ENCODE measurements at places on chromosomes 4 and X.

- no peak for DNase-seq
Observed at GRCh38 chr4:41305476-41305875, 48.7 kb downstream of the UCHL1 start.

GRCh38 chr4:149534779-149535178 is 280.9 kb downstream of the IQCM start:
- no peak for DNase-seq

- peak; percentile 31 for DNase-seq
Observed at GRCh38 chr4:101348367-101348827, 1.1 kb upstream of the PPP3CA start.

DNA sequence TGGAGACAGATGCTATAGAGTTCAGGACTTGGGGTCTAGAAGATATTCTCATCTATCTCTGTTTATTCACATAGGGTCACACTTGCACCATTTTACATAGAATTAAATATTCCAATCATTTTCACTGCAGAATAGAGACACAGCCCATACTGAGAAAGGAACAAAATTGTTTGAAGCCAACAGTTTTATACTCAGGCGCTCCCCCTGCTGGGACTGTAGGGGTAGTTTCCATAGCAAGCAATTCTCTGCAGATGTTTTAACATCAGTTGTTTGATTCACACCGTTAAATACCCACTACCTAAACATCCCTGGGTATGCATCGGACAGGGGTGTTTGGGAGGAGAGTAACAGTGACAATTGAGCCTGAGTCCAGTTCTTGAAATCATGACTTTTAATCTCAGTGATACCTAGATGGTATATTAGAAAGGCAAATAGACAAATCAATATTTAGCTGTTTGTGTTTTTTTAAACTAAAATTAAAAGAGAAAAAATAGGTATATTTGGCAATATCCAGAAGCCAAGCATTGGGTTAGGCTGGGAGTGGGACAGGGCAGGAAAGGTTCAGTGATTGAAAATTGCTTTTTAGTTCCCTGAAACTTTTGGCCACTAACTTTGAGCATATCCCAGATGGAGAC is 33.8 kb downstream of the LONRF3 start:
- DNase-seq, result no peak

- DNase-seq, result no peak
Observed at GRCh38 chr4:183469936-183470335, 25.5 kb downstream of the CDKN2AIP start.

- no peak for DNase-seq
Observed at GRCh38 chr4:85005865-85006377, 39.4 kb upstream of the WDFY3 start.

DNA sequence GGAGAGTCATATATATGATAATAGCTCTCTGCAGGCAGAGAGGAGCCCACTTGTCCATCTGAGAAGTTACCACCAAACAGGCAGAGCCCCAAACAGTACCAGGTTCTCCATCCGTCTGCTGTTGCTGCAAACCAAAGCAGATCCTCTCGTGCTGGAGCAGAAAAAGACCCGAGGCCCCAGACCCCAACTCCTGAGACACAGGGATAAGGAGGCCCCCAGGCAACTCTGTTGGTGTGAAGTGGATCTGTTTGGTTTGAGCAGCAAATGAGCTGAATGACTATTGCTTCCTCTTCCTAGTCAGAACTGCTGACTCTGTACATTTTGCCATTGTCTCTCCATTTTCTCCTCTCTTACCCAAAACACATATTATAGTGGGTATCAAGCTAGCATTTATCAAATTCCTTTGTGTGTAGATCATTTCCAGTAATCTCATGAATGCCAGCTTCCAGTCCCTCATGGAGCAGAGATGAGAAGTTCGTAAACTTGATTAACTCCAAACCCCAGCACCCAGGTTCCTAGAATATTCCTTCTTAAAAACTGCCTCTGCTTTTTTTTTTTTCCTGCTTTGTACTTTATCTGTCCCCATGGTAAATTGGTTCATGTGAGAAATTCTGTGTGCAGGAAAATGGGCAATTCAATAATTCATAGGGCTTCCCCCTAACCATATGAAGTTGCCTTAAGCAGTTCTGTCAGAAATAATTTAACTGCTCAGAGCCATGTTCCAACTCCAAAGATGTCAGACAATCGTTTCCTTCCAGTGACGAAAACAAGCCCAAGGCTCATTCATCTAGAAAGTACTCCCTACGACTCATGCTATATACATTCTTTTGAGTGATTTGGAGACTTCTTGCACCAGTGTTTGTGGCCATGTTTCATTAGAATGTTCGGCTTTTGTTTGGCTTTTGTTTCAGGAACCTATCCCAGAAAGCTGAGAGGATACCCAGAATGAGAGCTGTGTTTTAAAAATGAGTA is 98.6 kb upstream of the ATXN3L start:
- DNase-seq, result no peak

DNA sequence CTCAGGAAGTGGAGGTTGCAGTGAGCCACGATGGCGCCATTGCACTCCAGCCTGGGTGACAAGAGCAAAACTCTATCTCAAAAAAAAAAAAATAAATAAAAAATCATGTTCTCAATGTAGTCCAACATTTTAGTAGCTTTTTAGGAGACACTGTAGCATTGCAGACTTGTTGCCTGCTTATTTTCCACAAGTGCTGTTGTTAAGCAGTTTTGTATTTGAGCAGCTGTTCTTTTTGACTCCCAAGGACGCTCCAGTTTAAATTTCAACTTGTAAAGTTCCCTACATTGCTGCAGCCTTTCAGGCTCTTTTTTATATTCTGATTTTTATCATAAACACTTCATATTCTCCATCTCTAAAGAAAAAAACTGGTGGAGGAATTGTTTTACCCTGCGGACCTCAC is 83.1 kb downstream of the PPEF2 start:
- no peak for DNase-seq

- DNase-seq, result no peak
Observed at GRCh38 chr4:41913509-41913908, 21.7 kb upstream of the TMEM33 start.

GRCh38 chr4:15239866-15240265 is 188.0 kb upstream of the C1QTNF7 start:
- no peak for DNase-seq

DNA sequence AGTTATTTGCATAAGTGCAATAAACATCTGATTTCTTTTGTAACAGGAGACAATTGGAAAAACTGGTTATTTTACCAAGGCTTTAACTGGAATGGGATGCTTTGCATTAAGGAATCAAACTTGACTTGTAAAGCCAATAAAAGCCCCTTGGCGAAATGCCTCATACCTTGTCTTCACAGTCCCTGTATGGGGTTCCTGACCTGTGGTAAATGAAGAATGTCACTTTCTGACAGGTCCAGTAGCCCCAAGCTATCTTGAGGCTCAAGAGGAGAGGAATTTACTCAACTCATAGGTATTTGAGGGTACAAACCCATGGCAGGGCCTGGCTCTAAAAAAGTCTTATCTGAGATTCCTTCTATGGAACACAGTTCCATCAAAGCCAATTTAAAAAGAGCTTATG is 78.0 kb downstream of the ACOX3 start:
- DNase-seq, result no peak

DNA sequence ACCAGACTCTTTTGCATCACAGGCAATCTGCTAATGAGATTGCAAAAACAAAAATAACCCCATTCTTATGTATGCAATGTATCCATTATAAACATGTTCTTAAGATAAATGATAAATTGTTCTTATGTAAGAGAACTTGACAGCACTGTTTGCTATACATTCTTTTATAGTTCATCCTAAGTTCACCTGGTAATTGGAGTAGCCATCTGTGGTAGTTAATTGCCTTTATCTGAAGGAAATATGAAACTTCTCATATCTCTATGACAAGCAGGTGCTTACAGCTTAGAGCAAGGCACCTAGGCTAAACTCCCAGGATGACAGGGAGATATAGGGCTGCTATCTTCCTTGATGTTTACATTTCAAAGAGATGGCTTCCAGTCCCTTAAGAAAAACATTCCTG is 21.3 kb upstream of the CLCN5 start:
- DNase-seq, result no peak

- DNase-seq, result no peak
Observed at GRCh38 chrX:41600291-41600690, 88.5 kb upstream of the GPR34 start.

DNA sequence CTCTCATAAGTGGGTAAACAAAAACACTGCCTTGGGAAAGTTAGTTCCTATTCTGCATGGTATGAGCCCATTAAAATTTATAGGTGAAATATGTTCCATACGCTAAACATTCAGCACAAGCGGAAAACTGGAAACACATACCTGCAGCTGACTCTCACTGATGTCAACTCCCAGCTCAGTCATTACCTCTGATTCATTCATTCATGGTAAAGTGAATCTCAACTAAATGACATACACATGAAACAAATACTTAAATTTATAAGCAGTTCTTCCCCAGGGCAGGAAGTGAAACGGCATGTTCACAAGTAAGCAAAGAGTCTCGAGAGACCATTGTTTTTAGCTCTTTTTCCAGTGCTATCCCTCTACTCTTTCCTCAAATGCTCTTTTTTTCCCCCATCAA is 1.6 kb downstream of the SLC10A6 start:
- no peak for DNase-seq

DNA sequence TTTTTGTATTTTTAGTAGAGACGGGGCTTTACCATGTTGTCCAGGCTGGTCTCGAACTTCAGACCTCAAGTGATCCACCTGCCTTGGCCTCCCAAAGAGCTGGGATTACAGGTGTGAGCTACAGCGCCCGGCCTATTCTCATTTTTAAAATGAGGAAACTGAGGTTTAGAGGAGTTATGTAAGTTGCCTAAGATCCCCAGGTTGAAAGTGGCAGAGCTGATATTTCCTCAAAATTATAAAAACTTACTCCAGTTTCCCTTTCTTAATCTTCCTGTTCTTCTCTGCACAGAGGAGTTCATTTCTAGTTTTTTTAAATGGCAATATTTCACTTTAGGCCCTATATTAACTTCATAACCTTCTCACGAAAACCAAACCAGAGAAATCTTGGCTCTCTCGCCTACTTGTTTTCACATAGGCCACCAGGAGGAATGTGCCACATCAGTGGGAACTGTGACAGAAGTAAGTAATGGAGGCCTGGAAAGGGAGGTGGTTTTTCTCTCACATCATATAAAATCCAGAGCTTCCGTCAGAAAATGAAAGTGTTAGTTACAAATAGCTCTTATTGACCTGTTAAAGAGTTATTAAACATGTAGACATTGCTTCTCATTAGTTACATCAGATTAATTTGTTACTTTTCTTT is 16.1 kb upstream of the RS1 start:
- no peak for DNase-seq

DNA sequence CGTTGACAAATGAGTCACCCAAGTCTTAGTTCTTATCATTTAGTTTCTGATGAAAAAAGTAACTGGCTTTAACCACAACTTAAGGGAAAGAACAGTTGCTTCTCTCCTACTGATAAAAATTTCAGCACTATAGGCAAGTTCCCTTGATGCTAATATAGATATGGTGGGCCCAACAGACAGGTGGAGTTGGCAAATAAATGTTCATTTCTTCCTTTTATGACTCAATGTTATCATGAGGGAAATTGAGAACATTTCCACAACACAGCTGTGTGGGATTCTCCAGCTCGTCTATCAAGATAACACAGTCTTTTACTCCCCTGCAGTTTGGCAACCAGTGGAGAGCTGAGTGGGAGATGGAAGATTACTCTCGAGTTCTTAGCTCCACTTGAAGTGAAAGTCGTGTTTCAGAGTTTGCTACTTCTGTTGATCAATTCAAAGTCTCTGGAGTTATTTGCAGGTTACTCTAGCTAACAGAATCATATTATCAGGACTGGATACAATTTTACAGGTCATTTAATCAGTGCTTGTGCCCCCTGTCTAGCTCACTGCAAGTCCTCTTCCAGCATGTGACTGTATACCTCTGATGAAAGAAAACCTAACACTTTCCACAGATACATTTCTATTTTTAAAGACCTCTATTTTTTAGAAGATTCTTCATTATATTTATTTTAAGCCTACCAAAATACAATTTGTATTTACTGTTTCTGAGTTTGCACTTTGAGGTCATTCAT is 270.6 kb upstream of the GK2 start:
- DNase-seq, result no peak

GRCh38 chr4:77226939-77227705 is 70.1 kb downstream of the CCNG2 start:
- DNase-seq, result no peak

- no peak for DNase-seq
Observed at GRCh38 chr4:153028535-153028934, 92.4 kb downstream of the FHDC1 start.

GRCh38 chr4:38152305-38152704 is 192.1 kb downstream of the PTTG2 start:
- no peak for DNase-seq

- DNase-seq, result peak; percentile 48
Observed at GRCh38 chr4:148059617-148060180, 327.8 kb downstream of the ARHGAP10 start.

DNA sequence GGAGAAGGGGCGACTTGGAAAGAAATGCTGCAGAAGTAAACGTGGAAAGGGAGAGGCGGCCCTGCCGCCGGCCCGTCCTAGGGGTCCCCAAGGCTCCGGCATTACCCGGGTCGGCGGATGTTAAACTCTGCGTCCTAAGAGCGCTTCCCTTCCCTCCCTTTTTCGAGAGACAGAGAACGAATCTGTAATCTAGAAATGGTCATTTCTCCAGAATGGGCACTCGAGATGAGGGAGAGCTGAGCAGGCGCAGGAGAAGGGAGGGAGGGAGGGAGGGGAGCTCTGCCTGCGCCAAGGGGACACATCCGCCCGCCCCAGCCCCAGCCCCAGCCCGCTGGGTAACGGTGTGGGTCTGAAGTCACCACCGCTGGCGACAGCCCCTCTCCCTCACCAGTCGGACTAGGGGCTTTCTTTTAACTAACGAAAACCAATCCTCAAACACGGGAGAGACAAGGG is 1.7 kb downstream of the HCFC1 start:
- DNase-seq, result no peak

DNA sequence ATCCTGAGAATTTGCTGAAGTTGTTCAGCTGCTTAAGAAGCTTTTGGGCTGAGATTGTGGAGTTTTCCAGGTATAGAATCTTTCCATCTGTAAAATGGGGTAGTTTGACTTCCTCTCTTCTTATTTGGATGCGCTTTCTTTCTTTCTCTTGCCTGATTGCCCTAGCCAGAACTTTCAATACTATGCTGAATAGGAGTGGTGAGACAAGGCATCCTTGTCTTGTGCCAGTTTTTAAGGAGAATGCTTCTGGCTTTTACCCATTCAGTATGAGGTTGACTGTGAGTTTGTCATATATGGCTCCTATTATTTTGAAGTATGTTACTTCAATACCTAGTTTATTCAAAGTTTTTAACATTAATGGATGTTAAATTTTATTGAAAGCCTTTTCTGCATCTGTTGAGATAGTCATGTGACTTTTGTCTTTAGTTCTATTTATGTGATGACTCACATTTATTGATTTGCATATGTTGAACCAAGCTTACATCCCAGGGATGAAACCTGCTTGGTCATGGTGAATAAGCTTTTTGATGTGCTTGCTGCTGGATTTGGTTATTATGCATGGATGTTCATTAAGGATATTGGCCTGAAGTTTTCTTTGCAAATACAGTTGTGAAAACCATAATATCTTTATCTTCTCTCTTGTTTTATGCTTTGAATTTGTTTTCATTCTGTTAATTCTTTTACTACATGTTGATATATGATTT is 573.8 kb upstream of the NDST4 start:
- DNase-seq, result no peak

- no peak for DNase-seq
Observed at GRCh38 chr4:23763559-23763958, 126.3 kb downstream of the PPARGC1A start.

GRCh38 chr4:622996-623913 is 2.1 kb upstream of the PDE6B start:
- no peak for DNase-seq

- no peak for DNase-seq
Observed at GRCh38 chrX:78747971-78748370, 451 bp downstream of the LPAR4 start.

- no peak for DNase-seq
Observed at GRCh38 chr4:177667687-177668086, 225.4 kb upstream of the AGA start.

Measured in gastrocnemius medialis (tissue), 4 donors.